Neural crest cell (in vitro differentiated cells): ENCODE measurements at places on chromosomes 4 and X. TPM values are rescaled to one million over a fixed set of nuclear protein-coding genes. Genes with fewer than 3 reads are reported as not detected.

DNA sequence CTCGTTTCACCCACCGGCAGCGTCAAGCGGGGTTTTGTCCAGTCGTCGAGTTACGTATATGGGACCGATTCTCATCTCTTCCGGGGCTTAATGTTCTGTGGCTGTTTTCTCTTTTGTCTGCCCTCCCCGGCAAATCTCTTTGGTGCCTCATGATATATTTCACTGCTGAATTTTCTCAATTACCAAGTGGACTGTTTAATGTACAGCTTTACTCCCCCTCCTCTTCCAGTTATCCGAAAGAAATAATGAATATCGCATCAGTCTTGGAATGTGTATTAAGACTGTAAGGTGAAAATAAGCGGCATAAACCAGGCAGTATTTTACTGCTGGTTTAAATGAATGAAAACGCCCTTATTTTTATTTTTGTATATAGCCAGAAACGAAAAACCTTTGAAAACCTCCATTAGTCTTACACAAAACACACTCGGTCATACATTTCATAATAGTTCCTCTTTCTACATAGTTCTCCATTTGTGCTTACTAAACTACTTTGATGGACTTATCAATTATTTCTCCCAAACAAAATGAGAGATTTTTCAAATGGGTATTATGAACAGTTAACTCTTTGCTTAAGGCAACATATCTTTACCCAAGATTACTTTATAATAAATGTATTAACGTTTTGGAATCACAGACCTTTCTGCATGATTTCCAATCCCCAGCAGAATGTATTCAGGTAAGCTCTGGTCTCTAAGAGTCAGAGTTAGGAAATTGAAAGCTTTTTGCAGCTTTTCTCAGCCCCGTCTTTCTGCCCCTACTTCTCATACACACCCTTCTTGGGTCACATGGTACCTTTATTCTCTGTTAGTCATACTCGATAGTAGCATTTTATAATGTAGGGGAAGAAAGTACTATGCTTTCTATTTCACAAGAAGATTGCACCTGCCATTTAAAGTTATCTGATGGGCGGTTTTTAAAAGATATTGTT, 979 bp downstream of the RP2 start:
- no peaks in the 10 kb centered on the region for H3K4me1 ChIP-seq
- H3K36me3 ChIP-seq: no peaks in the 10 kb centered on the region
- peak overlapping the region; percentile 100 for H3K4me3 ChIP-seq
- H3K27me3 ChIP-seq: no peaks in the 10 kb centered on the region

- H3K27ac ChIP-seq: no peak overlapping the region
- no peaks in the 10 kb centered on the region for H3K27me3 ChIP-seq
- H3K4me1 ChIP-seq: peaks cover 20% of the 10 kb centered on the region
- no peaks in the 10 kb centered on the region for H3K36me3 ChIP-seq
- H3K4me3 ChIP-seq: no peak overlapping the region
- no peak for DNase-seq
Measured at GRCh38 chr4:53494851-53495250, 96.4 kb downstream of the LNX1 start.

DNA sequence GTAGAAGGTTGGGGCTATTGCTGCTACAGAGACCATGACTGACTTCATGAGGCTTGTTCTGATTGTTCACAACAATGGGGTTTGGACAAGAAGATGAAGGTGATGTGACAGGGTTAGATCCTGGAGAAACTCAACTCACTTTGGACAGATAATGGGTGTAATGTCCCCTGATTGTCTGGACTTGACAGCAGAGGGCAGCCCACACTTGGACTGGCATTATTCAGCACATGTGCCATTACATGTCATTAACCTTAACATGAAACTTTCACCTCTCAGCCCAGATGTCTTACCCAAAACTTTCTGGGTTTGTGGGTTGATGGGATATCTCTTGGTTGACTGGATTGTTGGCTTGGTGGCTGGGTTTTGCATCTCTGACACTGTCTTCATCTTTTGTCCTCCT, 101.5 kb downstream of the MXRA5 start:
- no peaks in the 10 kb centered on the region for H3K36me3 ChIP-seq
- H3K27ac ChIP-seq: no peak overlapping the region
- peaks cover 15% of the 10 kb centered on the region for H3K27me3 ChIP-seq
- no peak overlapping the region for H3K4me3 ChIP-seq
- H3K4me1 ChIP-seq: no peaks in the 10 kb centered on the region

DNA sequence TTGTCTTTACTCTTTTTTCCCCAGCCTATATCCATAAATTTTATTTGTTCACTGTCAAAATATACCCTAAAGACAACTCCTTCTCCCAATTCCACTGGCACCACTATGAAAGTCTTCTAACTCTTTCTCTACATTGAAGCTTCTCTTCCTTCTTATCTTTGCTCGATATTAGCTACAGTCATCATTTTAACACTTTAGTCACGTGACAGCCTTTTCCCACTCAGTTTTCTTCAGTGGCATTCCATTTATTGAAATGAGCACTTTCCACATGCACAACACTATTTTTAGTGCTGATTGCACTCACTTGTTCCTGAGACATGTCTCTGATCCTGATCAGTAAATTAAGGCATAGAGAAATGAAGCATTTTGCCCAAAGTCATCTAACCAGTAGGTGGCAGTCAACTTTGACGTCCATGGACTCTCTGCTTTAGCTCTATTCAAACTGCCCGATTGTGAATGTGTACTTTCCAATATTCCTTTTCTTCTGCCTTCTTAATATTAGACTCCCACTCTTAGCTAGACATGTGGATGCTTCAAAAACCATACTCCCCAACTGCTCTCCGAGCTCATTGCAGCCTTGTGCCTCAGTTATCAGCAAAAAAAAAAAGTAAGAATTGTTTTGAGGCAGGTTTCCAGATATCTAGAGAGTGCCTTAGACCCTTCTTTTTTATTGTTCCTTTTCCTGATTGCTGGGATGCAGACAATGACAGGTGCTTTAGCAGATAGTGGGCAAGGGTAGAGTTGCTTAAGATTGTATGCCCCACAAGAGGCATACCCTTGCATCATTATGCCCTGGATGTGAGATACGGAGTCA, 394.4 kb upstream of the ADGRL3 start:
- no peak overlapping the region for H3K4me3 ChIP-seq
- H3K36me3 ChIP-seq: no peaks in the 10 kb centered on the region
- H3K27ac ChIP-seq: no peak overlapping the region
- DNase-seq: peak; percentile 6

Gene USP51
- total RNA-seq: 9.4 and 9.9 TPM in 2 replicates

Gene BEND2
- not detected in 2 replicates for total RNA-seq

DNA sequence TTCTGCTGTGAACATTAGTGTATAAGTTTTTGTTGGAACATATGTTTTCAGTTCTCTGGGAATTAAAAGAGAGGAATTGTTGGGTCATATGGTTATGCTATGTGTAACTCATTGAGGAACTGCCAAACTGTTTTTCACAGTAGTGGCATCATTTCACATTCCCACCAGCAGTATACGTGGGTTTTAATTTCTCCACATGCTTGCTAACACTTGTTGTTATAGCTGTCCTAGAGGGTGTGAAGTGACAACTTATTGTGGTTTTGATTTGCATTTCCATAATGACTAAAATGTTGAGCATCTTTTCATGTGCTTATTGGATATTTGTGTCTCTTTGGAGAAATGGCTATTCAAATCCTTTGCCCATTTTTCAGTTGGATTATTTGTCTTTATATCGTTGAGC, 13.7 kb downstream of the APELA start:
- H3K4me1 ChIP-seq: no peaks in the 10 kb centered on the region
- H3K27ac ChIP-seq: no peak overlapping the region
- H3K27me3 ChIP-seq: no peaks in the 10 kb centered on the region
- H3K36me3 ChIP-seq: no peaks in the 10 kb centered on the region

DNA sequence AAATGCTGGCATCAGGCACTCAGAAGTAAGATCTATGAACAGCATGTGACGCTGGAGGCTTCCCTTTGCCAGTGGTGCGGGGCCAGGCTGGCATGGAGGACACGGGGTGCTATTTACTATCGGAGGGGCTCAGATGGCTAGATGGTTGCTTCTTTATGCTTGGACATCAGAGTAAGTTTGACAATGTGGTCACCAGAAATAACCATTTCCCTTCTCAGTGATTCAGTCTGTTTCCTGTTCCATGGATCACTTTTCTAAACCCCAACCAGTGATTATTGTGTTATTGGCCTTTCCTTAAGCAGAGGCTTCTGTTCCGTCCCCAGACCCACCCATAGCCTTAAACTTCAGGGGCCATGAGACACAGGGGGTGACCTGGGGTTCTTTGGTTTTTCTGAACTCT, 55.4 kb upstream of the DHX15 start:
- no peaks in the 10 kb centered on the region for H3K27me3 ChIP-seq
- H3K27ac ChIP-seq: no peak overlapping the region
- DNase-seq: no peak
- no peaks in the 10 kb centered on the region for H3K4me1 ChIP-seq
- H3K4me3 ChIP-seq: no peak overlapping the region
- no peaks in the 10 kb centered on the region for H3K36me3 ChIP-seq

- H3K4me1 ChIP-seq: no peaks in the 10 kb centered on the region
- H3K4me3 ChIP-seq: no peak overlapping the region
- peaks cover 5% of the 10 kb centered on the region for H3K36me3 ChIP-seq
- H3K27me3 ChIP-seq: no peaks in the 10 kb centered on the region
Measured at GRCh38 chr4:62018537-62018936, 818.4 kb downstream of the ADGRL3 start.

DNA sequence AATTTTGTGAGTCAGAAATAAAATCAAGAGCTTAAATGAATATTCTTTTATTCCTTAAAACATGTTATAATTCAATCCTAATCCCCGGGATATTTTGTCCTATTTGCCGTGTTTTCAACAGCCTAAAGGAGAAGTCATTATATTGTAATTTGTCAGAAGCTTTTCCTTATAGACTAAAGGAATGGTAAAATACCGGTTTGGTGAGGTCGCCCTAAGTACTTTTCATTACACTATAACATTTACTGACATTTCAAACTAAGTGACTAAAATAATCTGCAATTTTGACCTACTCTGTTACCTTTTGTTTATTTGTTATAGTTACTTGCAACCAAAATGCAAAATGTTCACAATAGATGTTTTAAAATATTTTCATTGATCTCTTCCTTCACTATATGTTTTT, 8.8 kb downstream of the DCLK2 start:
- no peaks in the 10 kb centered on the region for H3K27me3 ChIP-seq
- H3K27ac ChIP-seq: no peak overlapping the region
- no peak for DNase-seq
- peaks cover 7% of the 10 kb centered on the region for H3K4me1 ChIP-seq

Gene NOX1
- total RNA-seq: not detected in 2 replicates

GRCh38 chrX:136797787-136798186, 17.1 kb upstream of the ARHGEF6 start:
- peaks cover 6% of the 10 kb centered on the region for H3K4me1 ChIP-seq
- H3K27ac ChIP-seq: no peak overlapping the region
- no peak for DNase-seq
- H3K27me3 ChIP-seq: no peaks in the 10 kb centered on the region
- peaks cover 3% of the 10 kb centered on the region for H3K36me3 ChIP-seq

- H3K4me3 ChIP-seq: no peak overlapping the region
- H3K4me1 ChIP-seq: peaks cover 27% of the 10 kb centered on the region
- no peak overlapping the region for H3K27ac ChIP-seq
- no peaks in the 10 kb centered on the region for H3K27me3 ChIP-seq
- H3K36me3 ChIP-seq: peaks cover 35% of the 10 kb centered on the region
Measured at GRCh38 chr4:123319639-123320038, 77.0 kb upstream of the SPRY1 start.

GRCh38 chr4:88911246-88912212, 145.5 kb downstream of the FAM13A start:
- H3K36me3 ChIP-seq: no peaks in the 10 kb centered on the region
- H3K4me1 ChIP-seq: no peaks in the 10 kb centered on the region
- no peaks in the 10 kb centered on the region for H3K27me3 ChIP-seq
- no peak overlapping the region for H3K27ac ChIP-seq
- no peak overlapping the region for H3K4me3 ChIP-seq
- no peak for DNase-seq

Gene CT45A3
- not detected in 2 replicates for total RNA-seq

DNA sequence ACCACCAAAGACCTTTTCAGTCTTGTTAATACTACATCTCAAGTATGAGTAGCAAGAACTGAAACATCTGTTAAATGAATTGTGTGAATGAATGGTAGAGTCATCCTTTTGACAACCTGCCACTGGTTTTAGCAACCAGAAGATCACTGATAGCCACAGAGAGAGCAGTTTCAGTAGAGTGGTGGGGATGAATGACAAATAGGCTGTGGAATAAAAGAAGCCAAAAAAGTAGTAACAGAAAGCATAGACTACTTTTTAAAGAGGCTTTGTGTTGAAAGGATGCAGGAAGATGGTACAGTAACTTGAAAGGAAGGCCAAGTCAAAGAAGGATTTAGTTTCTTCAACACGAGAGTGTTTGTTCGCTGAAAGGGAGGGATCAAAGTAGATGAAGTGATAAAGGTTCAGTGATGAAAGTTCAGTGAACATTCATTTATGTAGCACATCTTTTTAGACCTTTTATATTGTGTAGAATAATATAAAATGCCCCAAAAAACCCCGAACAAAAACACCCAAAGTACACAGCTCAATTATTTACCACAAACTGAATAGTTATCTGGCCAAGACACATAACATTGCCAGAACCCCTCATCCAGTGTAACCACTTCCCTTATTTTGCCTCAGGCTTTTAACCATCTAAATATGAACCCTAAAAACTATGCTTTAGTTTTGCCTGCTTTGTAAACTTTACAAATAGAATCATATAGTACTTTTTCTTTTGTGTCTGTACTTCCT, 40.1 kb upstream of the EIF1AX start:
- no peaks in the 10 kb centered on the region for H3K27me3 ChIP-seq
- peaks cover 15% of the 10 kb centered on the region for H3K36me3 ChIP-seq
- no peak overlapping the region for H3K4me3 ChIP-seq

DNA sequence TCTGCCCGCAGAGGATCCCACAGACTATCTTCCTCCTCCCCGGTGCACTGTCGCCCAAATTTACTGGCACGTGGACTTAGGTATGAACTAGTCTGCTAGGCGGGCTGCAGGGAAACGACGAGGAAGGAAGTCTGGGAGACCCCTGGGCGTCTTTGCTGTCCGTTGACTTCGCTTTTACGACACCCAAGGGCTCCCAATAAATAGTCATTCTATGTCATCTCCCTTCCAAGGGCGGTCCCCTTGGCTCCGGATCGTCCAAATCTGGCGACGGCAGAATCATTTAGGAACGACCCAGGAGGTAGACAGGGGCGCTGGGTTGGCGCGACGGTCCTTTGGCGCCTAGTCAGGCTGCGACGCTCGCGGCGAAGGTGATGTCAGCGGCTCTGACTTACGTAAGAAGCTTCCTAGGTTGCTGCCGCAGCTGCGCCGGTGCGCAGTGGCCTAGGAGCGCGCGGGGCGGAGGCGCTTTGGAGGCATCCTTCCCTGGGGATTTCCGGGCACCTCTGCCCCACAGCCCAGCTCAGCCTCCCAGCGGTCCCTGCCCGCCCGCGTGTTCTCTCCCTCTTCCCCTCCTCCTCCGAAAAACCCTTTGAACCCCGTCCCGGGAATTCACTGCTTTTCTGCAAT, 2.2 kb downstream of the NHS start:
- peak; percentile 2 for DNase-seq
- H3K4me1 ChIP-seq: peaks cover 22% of the 10 kb centered on the region
- H3K36me3 ChIP-seq: peaks cover 12% of the 10 kb centered on the region
- peak overlapping the region; percentile 86 for H3K4me3 ChIP-seq

DNA sequence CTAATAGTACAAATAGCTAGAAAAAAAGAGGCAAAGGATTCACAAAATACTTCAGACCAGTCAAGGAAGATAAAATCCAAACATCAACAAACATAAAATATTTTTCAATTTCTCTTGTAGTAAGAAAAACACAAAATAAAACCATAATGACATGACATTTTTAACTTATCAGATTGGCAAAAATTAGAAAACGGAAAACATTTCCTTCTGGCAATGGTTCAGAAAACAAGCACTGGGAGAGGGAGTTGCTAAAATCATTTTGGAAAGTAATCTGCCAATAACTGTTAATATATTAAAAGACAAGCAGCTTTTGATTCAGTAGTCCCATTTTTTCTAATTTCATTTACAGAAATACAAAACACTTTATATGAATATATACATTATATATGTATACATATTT, 26.1 kb downstream of the TKTL2 start:
- no peaks in the 10 kb centered on the region for H3K36me3 ChIP-seq
- H3K27me3 ChIP-seq: no peaks in the 10 kb centered on the region
- no peaks in the 10 kb centered on the region for H3K4me1 ChIP-seq
- no peak overlapping the region for H3K27ac ChIP-seq
